ENCODE measurements at places on chromosomes 13 and 19.

DNA sequence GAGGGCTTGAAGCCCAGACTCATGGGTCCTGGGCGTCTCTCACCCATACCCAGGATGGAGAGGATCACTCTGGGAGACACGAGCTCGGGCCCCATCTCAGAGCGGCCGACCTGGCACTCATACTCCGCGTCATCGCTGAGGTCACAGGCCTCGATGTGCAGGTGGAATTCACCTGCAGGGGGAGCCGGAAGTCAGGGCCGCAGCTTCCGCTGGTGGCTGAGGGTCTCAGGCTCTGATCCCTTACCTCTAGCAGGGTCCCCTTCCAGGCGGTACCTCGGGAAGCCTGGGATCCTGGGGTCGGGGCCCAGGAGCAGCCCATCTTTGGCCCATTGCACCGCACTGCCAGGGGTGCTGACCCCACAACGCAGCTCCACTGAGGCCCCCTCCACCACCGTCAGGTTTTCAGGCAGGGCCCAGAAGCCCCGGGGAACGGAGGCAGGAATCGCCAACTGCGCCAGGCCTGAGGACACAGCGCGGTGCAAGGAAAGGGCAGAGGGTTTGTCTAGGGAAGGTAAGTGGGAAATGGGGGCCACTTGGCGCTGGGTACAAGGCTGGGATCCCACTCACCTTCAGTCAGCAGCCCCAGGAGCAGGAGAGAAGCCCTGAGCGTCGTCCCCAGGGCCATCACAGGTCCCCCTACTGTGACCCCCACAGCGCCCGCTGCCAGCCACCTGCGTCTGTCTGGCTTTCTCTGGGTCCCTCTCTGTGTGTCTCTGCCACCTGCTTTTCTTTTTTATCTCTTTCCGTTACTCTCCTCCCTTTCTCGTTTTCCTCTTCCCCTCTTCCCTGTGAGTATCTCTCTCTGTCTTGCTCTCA is 883 bp downstream of the NPHS1 start:
- no peak for DNase-seq

GRCh38 chr13:112732679-112733078 is 42.8 kb downstream of the ATP11A start:
- DNase-seq, result no peak

- no peak for DNase-seq
These were observed 5.7 kb downstream of the ZNF574 start for GRCh38 chr19:42081584-42082203.

DNA sequence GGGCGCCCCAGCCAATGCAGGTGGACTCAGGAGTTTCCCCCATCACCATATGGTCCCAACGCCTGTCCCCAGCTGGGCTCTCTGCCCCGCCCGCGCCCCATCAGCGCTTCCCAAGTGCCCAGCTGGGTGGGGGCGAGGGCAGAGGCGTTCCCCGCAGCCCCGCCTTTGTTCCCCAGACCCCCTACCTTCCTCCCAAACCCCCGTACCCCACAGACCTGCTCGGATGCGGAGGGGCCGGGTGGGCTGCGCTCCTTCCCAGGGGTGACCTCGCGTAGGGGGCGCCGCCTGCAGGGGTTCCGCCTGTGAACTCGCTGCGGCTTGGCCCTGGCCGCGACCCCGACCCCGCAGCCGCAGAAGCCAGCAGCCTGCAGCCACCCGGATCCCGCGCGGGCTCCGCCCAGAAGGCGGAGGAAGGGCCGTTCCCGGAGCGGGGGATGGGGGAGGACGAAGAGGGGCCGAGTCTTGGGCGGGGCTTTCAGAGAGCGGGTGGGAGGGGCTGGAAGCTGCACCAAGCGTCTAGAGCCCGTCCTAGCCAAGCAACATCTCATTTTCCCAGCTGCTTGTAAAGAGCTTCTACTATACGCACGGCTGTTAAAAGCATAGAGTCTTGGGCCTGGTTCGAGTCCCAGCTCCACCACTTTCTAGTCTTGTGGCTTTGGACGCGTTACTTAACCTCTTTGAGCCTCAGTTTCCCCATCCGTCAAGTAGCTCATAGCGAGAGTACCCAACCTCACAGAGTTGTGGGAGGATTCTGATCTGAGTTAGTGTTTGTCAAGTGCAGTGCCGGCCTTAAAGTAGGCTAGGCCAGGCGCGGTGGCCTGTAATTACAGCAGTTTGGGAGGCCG is at the start of gene RAB3D:
Gene RAB3D, minus strand, starts transcription at position 404 of the 845 bp plus-strand sequence. CDS start 2,258 bp downstream, outside the sequence.
- peak; percentile 50 for DNase-seq

DNA sequence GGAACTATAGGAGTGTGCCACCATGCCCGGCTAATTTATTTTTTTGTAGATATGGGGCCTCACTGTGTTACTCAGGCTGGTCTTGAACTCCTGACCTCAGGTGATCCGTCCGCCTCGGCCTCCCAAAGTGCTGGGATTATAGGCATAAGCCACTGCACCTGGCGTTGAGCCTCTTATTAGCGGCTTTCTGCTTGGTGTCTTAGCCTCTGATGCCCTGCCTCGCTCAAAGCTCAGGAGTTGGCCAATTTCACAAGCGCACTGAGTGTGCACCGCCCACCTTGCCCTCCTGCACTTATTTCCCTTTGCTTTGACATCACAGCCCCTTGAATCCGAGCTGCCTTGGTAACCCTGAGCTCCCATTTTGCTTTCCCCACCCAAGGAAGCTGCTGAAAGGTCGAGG is 10.1 kb downstream of the YIPF2 start:
- no peak for DNase-seq

GRCh38 chr13:79936368-79937136 is 404.4 kb downstream of the SPRY2 start:
- DNase-seq, result no peak

DNA sequence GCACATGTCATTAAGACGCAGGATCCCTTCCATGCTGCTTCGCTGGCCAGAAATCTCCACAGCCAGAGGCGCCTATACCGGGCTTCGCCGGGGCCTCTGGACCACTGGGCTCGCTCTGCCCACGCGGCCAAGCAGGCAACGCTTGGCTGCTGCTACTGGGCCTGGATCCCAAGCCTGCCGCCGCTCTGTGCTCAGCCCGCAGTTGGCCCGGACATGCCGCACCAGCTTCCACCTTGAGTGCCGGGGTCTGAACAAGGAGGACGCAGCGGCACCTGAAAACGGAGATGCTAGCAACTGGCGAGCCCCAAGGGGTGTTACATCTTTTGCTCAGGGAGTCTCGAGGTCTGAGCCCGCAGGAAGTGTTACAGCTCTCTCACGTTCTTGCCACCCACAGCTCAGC is 409.9 kb upstream of the SGCG start:
- DNase-seq, result no peak

DNA sequence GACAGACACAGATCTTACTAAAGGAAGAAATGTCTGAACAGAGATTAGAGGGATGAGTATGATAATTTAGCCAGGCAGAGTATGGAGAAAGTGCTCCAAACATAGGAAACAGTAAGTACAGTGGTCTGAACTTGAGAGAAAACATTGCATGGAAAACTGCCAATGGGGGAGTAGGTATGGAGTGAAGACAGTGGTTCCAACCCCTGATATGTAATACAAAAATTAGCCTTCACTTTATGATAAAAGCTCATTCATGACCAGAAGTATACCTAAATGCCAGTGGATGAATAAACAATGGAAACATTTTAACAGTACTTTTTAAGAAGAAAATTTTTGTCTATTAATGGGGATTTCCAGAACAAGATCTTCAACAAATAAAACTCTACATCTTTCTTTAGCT is 334.0 kb downstream of the DIAPH3 start:
- no peak for DNase-seq

DNA sequence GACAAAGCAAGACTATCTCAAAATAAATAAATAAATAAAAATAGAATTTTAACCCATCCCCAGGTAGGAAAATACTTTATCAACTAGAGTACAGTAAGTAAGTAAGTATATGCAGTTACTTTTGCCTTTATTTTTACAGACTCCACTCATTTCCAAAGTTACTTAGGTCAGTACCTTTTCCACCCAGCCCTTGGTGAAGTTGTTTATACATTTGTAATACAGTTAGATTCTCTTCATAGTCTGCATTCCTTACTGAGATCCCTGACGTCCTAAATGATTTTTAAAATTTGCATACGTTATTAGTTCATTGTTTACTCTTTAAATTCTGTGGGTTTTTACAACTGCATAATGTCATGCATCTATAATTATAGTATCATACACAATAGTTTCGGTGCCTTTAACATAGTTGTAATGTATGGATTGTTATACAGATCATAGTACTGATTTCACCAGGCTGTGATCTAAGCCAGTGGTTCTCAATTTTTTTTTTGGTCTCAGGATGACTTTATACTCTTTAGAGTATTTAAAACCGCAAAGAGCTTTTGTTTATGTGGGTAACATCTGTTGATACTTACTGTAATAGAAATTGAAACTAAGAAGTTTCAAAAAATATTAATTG is 10.4 kb downstream of the SETDB2 start:
- DNase-seq, result no peak

- DNase-seq, result no peak
These were observed 9.6 kb downstream of the ZNF426 start for GRCh38 chr19:9528757-9529336.

DNA sequence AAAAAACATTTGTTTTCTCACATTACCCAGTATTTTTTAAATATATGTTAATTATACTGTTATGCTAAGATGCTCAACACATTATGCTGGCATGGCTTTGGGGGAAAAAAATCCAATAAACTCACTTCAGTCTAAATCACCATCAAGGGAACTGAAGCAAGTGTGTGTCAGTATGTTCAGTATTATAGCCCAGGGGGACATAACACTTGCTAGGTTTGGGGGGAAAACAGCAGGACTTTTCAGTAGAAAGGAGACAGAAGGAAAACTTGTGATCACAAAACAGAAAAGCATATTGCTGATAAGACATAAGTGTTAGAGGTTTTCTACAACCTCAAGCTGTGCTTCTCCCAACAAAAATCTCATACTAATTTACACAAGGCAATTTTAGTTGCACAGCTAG is 1759.9 kb upstream of the PCDH20 start:
- DNase-seq, result no peak

GRCh38 chr13:24161980-24162525 is 1.5 kb downstream of the SPATA13 start:
- DNase-seq, result no peak

DNA sequence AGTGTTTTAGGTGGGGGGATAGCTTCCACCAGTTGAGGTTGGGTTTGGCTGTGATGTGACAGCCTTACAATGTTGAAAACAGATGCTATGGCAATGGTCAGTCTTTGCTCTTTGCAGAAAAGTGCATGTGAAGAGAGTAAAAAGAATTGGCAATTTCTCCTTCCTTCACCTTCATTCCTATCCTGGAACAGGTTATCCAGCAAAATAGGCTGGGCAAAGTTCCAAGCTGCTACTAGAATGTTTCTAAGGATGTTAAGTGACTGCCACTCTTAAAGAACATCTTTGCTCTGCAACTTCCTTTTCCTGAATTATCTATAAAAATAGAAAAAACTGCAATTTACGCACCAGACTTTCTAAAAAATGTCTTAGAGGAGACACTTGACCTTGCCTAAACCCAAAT is 50.1 kb upstream of the MYCBP2 start:
- DNase-seq, result no peak

Data from naive thymus-derived CD8-positive, alpha-beta T cell (primary cell).